Activated CD4-positive, CD25-positive, alpha-beta regulatory T cell treated with anti-CD3 and anti-CD28 coated beads, Interleukin-2, amount 50 U/mL, for 72 hours (primary cell): ENCODE measurements at places on chromosomes 3 and 15.

DNA sequence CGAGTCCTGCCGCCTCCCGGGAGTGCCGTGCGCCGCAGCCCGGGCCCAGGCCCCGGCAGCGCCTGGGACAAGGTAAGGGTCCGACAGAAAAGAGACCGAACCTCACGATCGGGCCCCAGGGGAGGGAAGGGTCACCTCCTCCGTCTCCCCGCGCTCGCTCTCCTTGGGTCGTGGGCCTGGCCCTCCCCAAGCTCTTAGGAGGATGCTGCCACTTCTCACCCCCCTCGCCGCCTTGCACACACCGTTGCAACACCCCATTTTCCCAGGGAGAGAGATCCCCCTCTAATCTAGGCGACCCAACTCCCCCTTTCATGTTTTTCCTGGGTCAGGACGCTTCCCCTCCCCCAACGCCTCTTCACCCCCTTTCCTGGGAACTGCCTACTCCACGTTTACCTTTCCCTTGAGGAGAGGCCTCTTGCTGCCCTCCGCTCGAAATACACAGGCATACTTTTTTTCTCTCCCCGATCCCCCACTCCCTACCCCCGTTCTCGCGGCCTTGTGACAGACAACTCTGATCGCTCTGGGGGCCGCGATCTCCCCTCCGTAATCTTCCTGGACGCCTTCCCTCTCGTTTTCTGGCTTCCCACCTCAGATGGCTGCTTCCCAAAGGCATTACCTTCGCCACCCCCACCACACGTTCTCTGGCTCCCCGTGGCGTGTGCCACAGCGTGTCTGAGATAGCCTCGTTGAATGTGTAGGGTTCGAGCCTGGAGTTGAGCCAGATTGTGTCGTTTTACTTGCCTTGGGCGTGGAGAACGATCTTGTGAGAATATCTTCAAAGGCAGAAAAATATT, 688 bp downstream of the SETD5 start:
- DNase-seq = peak; percentile 47

DNA sequence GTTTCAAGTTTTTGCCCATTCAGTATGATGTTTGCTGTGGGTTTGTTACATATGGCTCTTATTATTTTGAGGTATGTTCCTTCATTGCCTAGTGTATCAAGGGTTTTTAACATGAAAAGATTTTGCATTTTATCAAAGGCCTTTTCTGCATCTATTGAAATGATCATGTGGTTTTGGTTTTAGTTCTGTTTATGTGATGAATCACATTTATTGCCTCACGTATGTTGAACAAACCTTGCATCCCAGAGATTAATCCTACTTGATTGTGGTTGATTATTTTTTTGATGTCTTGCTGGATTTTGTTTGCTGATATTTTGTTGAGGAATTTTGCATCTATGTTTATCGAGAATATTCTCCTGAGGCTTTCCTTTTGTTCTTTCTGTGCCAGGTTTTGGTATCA, 39.4 kb downstream of the TMCO5A start:
- no peak for DNase-seq

- no peak for DNase-seq
Observed at GRCh38 chr3:116111765-116112164, 333.5 kb downstream of the LSAMP start.

- no peak for DNase-seq
Observed at GRCh38 chr3:134336587-134336986, 37.7 kb downstream of the AMOTL2 start.

DNA sequence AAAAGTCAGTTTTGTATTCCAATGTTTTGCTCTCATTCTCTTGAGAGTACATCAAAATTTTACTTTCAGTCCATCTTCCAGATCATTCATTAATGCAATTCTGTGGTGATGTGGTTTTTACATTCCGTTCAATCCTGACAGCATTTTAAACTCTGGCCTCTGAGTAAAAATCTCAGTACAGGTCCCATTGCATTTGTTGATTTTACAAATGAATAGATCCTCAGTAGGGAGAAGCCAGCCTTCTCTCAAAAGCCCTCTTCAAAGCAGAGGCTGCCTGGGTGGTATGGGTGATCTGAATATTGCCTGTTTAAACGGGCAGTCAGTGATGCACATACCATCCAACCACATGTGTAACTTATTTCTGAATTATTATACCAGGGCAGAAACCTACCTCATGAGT, 72.5 kb upstream of the TSC22D2 start:
- no peak for DNase-seq

DNA sequence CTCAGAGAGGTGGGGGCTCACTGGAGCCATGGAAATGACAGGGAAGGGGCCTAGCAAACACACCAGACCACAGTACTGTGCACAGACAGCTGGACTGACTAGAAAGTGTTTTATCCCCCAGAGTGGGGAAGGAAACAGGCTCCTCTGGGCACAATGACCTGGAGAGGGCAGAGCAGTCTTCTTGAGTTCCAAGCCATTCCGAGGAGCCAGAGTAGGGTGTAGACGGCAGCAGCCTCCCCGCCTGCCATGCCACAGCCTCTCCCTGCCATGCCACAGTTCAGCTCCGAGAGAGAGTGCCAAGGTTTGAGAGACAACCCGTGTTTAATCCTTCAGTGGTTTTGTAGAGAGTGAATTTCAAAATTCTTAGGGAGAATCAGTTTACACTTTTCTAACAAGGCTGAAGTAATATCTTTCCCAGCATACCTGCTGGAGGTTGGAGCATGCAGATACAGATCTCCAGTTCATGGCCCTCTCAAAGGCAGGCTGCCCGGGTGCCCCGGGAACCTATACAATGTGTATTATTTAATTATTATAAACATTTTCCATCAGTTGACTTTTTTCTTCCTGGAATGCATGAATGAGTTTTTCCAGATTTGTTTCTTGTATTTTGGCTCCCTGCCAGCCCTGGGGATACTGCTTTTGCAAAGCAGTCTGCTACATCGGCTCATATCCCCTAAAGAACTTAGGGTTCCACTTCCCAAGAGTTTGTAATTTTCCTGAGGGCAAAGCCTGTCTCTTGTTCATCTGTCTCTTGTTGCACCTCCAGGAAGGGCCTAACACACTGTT, 3.2 kb downstream of the PODXL2 start:
- no peak for DNase-seq

DNA sequence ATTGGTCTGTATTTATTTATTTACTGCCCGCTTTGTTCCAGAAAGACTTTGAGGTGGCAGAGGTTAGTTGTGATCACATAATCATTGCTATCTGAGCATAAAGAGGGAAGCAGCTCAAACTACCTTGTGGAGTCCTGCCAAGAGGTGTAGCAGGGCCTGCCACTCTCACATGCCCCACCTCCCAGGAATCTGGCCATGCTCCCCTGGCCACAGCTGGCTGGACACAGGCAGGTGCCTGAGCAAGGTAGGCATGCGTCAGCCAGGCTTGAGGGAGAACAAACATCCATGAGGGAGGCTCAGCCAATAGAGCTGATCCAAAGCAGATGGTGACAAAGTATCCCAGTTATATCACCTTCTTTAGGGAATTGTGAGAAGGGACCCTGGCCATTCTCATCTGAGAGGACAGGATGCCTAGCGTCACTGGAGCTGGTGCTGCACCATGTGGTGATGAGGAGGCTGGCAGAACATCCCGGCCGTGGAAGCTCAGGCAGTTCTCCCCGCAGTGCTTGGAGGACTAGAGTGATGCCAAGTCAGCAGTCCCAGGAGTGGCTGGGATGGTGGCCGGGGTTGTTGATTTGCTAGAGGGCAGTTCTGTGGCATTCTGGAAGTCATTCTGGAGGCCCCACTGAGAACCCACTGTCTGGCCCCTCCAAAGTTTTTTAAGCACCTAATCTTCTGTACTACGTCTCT, 6.8 kb upstream of the POLG start:
- no peak for DNase-seq

DNA sequence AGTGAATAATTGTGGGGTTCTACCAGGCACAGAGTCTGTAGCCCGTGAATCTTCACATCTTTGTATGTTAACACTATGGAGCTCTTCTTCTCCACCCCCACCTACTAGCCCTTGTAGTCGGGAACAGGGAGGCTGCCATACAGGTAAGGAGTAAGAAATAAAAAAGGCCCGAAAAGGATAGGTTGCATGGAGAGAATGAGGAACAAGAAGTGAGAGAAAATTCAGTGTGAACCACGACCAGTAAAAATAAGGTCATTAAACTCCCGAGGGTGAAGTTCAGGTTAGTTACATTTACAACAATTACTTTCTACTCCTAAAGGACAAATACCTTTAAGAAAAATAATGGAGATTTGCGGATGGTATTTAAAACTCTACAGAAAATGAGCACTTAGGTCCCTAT, 53.3 kb downstream of the OSBPL10 start:
- DNase-seq = no peak

DNA sequence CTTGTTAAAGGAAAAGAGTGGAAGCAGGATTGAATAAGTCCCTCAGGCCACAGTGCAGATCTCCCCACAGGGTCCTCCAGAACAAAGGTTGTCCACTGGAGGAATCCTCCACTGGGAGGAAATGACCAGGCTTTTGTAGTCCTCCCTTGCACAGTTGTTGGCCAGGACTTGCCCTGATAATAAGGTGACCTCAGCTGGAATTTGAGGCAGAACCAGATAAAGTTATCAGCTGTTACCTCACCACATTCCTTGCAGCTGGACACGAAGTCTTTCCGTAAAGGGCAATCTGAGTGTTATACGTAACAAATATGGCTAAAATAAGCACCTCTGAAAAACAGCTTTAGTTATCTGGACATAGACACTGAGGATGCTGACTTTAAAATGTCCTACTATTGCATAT, 83.5 kb upstream of the NAALADL2 start:
- no peak for DNase-seq

GRCh38 chr3:159045279-159045885, 243.5 kb downstream of the MFSD1 start:
- DNase-seq = no peak

DNA sequence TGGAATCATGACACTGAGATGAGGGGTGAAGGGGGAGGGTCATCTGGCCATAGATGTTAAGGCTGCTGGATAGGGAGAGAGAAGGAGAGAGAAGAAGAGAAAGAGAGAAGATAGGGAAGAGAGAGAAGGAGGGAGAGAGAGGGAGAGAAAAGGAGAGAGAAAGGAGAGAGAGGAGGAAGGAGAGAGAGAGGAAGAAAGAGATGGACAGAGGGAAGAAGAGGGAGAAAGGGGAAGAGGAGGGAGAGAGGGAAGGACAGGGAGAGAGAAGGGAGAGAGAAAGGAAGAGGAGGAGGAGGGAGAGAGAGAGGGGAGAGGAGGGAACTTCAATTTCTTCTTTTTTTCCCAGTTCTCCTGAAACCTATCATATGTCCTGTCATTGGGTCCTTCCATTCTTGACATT, 15.1 kb upstream of the RBP1 start:
- no peak for DNase-seq

- DNase-seq = no peak
Observed at GRCh38 chr15:100645671-100646070, 43.3 kb downstream of the ASB7 start.
